ENCODE measurements at places on chromosomes 5 and 9.

DNA sequence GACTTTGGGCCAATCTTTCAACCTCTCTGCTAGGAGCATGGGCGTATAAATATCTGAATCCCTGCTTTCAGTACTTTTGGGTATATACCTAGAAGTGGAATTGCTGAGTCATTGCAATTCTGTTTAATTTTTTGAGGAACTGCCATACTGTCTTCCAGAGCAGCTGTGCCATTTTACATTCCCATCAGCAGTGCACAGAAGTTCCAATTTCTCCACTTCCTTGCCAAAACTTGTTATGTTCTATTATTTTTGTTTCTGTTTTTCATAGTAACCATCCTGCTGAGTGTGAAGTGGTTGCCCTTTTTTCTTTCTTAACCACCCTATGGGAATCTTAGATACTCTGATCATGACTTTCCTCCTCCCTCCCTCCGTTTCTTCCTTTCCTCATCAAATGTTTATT is 11.1 kb upstream of the CCIN start:
- DNase-seq: no peak

- no peak for DNase-seq
These were observed 1.2 kb upstream of the GPBP1 start for GRCh38 chr5:57172466-57173318.

- no peak for DNase-seq
These were observed 332.1 kb downstream of the PIK3R1 start for GRCh38 chr5:68547622-68548021.

- no peak for DNase-seq
These were observed 88.8 kb downstream of the OTULIN start for GRCh38 chr5:14753292-14753691.

GRCh38 chr9:27184556-27185351 is 75.7 kb downstream of the TEK start:
- no peak for DNase-seq

DNA sequence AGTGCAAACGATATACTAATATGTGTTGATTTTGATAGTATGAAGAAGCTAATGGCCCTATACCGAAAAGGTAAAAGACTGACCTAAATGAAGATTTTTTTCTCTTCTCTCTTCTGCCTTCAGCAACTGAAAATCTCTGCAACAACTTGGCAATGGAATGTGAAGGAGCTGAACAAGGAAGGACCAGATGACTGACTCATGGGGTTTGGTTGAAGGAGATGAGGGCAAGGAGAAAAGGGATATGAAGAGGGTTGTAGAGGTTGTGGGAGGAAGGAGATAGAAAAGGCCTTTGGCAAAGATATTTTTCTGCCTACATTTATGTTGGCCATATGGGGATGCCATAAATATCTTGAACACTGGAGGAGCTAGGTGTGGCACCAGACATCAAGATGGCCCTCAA is 129.7 kb upstream of the CHD1 start:
- no peak for DNase-seq

GRCh38 chr5:127650649-127651048 is 1.8 kb downstream of the CTXN3 start:
- no peak for DNase-seq

- DNase-seq: no peak
These were observed at the start of gene PCDHA13 for GRCh38 chr5:140881889-140882590. TSS of gene PCDHA13 (plus strand) at chr5:140882124. CDS start at chr5:140882269, 145 bp downstream.

GRCh38 chr5:131773805-131774204 is 23.0 kb downstream of the FNIP1 start:
- no peak for DNase-seq

DNA sequence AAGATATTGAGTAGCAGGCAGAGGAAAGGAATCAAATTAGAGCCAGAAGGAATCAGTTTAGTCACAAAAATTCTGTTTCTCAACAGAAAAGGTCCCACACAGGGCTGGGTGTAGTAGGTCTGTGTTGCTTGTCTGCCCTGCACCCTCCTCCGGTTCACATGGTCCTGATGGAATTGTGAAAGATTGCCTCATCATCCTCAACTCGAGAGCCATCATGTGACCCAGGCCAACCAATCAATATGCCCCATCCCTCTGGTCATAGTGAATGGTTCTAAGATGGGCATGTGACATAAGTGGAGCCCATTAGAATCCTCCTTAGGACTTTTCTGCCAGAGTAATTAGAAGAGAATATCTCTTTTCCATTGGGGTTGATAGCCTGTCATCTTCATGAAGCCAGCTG is 56.7 kb upstream of the RAD23B start:
- no peak for DNase-seq

DNA sequence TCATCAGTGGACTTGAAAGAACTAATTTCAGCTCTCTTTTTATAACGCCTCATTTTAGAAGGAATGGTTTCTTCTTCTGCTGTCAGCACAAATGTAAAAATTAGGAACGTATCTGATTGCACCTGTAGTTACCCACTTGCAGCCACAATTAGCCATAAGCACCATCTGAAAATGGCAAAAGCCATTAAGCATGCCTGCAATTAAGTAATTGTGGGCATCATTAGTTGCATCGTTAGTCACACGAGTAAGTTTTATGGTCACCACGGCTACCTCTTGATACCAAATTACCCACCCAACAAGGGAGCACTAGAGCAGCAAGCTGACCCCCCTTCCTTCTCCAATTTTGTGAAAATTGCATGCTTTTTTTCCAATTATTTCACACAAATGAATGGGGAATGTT is 25.8 kb upstream of the SLC44A1 start:
- no peak for DNase-seq

GRCh38 chr9:121069396-121069795 is 5.4 kb upstream of the CNTRL start:
- no peak for DNase-seq

DNA sequence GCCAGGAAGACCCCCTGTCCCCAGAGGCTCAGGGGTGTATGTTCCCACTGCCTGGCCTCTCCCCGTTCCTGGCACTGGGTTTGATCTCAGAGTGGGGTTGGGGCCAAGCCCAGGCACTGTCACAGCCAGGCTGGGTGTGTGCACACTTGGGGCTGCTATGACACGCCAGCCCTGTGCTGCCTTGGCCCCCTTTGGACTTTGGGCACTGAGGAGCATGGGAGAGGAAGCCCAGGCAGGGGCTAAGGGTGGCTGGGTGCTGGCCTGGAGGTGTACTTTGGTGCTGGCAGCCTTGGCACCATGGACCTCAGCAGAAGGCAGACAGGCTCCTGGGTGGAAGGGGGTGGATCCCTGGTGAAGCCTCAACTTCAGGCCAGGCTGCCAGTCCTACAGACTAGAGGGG is 223.6 kb upstream of the ISL1 start:
- DNase-seq: no peak

DNA sequence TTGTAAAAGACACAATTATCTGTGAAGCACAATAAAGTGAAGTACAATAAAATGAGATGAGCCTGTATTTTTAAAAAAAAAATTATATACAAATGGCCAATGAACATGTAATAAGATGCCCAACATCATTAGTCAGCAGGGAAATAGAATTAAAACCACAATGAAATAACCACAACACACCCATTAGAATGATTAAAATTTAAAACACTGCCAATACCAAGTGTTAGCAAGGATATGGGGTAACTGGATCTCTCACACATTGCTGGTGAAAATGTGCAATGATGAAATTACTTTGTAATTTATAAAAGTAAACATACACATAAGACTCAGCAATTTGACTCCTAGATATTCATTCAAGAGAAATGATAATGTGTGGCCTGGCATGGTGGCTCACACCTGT is 62.8 kb downstream of the SHOC1 start:
- DNase-seq: no peak

DNA sequence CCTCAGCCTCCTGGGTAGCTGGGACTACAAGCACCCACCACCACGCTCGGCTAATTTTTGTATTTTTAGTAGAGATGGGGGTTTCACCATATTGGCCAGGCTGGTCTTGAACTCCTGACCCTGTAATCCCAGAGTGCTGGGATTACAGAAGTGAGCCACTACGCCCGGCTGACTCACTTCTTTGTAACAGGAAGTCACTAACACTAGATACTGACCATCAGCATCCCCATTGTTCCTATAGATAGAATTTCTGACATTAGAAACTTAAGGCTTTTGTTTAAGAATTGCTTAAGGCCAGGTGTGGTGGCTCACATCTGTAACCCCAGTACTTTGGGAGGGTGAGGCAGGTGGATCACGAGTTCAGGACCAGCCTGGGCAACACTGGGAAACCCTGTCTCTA is 42.2 kb downstream of the LEAP2 start:
- DNase-seq: no peak

DNA sequence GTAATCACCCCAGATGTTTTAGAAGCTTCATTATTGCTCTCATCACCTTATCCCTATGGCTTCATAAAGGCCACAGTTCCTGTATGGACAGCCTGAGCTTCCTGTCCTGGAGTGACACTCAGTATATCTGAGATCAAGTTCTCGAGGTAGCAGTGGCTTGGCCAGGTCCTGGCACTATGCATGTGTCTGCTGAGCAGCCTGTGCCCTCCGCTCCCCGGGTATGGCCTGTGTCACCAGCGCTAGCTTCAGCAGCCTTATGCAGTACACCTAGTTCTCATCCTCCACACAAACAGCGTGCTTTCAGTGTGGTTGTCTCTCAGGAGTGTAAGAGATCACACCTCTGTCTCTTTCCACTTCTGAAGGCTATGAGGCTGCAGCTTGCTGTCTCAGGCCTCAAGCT is 514.7 kb downstream of the DIRAS2 start:
- no peak for DNase-seq

- DNase-seq: no peak
These were observed 586 bp upstream of the PDZD2 start for GRCh38 chr5:31638345-31638744.

DNA sequence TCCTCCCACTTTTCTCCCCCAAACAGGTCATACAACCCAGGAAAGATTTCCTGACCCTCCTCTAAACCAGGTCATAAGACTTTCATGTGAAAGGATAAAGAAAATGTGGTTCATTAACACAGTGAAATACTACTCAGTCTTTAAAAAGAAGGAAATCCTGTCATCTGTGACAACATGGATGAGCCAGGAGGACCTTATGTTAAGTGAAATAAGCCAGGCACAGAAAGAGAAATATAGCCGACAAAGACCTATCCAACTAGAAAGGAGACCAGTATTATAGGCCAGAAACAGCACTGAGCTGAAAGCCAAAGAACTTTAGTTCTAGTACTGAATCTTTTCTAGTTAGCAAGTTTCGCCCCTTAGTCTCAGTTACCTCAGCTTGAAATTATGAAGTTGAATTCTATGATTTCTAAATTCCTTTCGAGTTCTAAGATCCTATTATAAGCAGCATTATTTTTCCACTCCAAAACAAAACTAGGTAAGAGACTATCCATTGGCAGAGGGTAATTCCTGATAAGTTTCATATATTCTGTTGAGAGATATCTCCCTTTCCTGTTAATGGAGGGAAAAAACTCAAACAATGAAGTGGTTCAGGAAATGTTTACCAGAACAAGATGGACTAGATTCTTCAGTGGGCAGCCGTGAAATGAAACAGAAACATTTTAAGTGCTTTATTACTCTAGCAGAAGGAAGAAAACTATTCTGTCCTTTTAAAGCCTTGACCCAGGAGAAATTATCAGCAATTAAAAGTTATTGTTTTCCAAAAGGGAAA is 42.5 kb downstream of the GNA14 start:
- DNase-seq: no peak

GRCh38 chr5:136677217-136677616 is 311.9 kb upstream of the TRPC7 start:
- no peak for DNase-seq

DNA sequence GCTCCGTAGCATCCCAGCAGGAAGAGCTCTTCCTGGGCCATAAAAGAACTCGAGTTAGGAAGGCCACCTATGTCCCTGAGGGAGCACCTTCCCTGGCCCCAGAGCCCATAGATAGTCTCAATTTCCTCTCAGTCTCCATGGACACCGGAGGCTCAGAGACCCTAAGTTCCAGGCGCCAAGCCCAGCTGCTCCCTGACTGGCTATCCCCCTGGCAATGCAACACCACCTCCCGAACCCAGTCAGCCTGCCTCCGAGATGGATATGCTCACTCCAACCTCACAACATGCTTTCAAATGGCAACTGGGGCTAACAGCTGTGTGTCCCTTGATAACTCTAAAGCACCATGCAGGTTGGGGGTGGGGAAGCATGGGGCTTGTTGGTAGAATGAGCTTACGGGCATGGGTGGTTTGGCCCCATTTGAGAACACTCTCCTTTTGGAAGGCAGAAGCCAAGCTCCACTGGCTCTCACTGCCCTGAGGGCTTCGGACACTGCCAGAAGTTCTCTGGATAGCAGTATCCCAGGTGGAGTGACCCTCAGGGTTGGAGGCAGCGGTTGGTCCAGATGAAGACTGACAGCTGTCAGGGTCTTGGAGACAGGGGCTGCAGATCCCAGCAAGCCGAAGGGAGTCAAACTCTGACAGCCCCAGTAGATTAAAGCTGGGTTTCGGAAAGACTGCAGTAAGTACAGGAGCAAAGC is 165.3 kb downstream of the PAX5 start:
- no peak for DNase-seq

Measured in WTC11 (cell line).